Naive thymus-derived CD8-positive, alpha-beta T cell (primary cell): ENCODE measurements at places on chromosomes 2 and 18.

DNA sequence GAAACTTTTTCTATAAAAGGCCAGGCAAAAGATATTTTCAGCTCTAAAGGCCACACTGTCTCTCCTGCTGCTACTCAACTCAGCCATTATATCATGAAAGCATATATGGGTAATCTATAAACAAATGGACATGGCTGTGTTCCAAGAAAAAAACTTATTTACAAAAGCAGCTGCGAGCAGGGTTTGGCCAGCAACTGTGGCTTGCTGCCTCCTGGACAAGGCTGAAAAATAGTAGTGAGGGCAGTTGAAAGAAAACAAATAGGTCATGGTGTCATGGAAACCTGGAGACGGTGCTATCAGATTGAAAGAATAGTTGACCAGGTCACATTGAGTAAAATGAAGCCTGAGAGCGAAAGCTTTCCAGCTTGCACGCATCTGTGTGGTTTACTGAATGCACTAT, 89.2 kb upstream of the LRATD1 start:
- no peak for DNase-seq

DNA sequence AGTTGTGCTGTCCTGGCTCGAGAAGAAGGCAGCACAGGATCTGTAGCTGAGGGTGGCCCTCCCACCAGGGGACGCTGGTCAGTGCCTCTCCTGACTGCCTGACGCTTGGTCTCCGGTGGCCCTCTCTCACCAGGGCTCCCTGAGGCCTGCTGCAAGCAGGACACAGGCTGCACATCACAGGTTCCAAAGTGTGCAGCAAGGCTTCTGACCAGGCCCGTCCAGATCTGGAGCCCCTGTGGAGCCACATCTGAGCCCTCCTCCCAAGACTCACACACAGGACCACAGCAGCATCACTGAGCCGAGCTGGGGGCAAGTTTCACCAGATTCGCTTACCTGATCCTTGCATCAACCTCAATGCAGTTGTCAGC, 12.1 kb downstream of the AMER3 start:
- DNase-seq, result no peak

DNA sequence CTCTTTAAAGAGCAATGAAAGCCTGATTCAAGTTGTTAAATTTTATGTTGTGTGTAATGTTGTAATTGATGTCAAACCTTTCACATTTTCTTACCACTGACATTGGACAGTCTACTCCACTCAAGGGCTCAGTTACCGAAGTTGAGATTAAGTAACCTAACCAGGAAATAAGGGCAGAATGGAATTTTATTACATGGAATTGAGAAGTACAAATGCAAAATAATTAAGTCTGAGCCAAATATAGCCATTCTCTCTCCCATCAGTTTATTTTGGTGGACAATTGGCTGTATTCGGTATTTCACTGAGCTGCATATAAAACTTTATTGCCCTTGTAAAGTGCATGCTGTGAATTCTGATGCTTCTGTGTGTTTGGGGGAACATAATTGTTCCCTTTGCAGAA, 231.5 kb downstream of the TTC32 start:
- no peak for DNase-seq

GRCh38 chr2:64212801-64213321, 68.6 kb upstream of the PELI1 start:
- DNase-seq, result no peak

- DNase-seq, result no peak
Measured at GRCh38 chr18:74595431-74595830, 2.2 kb upstream of the ZNF407 start.
